ENCODE measurements at places on chromosomes 16 and 17.

DNA sequence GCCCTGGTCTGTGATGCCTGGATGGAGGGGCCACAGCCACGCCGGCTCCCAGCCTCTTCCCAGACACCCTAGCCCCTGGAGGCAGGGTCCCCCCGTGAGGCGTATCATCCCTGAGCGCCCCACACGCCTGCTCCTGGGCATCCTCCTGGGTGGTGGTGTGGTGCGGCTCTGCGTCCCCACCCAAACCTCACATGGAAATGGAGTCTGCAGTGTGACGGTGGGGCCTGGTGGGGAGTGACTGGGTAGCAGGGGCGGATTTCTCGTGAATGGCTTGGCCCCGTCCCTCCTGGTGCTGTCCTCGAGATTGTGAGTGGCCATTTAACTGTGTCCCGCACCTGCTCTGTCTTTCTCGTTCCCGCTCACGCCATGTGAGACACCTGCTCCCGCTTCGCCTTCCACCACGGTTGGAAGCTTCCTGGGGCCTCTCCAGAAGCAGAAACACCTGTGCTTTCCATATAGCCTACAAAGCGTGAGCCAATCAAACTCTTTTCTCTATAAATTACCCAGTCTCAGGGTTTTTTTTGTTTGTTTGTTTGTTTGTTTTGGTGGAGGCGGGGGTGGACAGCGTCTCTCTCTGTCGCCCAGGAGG lies 5.9 kb upstream of the SSTR5 start:
- no peak for DNase-seq

DNA sequence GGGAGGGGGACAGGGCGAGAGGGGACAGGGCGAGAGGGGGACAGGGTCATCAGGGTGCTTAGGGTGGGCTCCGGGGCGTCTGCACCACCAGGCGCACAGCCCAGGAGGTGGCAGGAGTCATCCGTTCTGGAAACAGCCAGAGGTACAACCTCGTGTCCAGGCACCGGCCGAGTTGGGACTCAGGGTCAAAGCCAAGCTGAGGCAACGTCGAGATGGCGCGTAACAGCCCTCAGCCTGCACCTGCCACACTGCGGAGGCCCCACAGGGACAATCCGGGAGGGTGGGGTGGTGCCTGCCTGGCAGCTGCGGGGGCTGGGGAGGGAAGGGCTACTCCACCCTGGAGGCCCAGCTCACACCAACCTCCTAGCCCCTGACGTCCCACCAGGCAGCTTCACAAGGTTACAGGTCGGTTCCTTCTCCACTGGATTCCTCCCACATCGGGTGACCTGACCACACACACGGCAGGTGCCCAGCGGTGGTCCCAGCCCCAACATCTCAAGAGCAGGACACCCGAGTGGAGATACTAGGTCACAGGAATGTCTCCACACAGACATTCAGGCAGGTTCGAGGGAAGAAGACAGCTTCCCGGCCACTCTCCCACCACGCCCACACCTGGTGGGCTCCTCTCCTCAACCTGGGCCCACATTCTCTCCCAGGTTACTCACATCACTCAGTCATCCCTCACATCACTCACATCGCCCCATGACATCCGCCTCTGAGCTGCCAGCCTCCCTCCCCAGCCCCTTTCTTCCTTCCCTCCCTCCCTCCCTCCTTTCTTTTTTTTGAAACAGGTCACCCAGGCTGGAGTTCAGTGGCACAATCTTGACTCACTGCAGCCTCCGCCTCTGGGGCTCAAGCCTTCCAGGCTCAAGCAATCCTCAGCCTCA lies 47.3 kb downstream of the RPH3AL start:
- DNase-seq: no peak

GRCh38 chr16:4968879-4969483 lies 10.9 kb downstream of the SEC14L5 start:
- no peak for DNase-seq

GRCh38 chr16:62038646-62039045 lies 2.4 kb upstream of the CDH8 start:
- DNase-seq: no peak

- peak; percentile 40 for DNase-seq
Observed at GRCh38 chr16:57893559-57894389, 77.2 kb downstream of the CNGB1 start.

- peak; percentile 88 for DNase-seq
Observed at GRCh38 chr16:28491970-28492474, at the start of gene CLN3. CLN3 (minus strand) TSS chr16:28492074; CDS start chr16:28491759, 315 bp downstream.

- no peak for DNase-seq
Observed at GRCh38 chr17:7261379-7262191, 693 bp downstream of the CLDN7 start.

- peak; percentile 53 for DNase-seq
Observed at GRCh38 chr17:60506312-60506711, 19.7 kb downstream of the APPBP2 start.

DNA sequence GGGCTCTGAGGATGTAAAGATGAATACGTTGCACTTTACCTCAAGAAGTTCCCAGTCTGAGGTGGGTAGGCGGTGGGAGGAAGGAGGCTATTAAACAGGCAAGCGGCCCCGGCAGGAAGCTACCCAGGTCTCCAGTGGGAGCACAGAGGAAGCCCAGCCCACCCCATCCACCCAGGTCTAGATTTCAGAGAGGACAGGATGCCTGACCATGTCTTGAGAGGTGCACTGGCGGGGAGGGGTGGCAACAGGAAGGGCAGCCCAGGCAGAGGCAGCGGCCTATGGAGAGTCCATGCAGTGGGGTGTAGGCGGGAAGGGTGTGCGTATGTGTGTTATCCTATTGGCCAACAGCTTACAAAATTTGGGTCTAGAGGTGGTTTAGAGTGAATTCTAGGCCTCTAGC lies 13.9 kb downstream of the SARM1 start:
- no peak for DNase-seq

DNA sequence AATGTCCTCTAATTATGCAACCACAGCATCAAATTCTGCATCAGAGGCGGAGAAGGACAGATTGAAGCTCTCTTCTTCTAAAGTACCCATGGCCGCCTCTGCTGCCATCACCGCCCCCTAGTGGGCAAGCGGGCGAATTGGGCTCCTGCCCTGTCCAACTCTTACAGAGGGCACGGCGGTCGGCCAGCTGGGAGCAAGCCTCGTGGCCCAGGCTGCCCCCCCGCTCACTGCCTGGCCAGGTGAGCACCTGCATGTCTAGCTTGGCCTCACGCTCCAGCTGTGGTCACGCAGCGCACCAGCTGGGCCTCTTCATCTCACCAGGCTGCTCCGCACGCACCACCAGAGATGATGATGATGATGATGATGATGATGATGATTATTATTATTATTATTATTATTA lies 146.1 kb upstream of the TOM1L1 start:
- DNase-seq: no peak

DNA sequence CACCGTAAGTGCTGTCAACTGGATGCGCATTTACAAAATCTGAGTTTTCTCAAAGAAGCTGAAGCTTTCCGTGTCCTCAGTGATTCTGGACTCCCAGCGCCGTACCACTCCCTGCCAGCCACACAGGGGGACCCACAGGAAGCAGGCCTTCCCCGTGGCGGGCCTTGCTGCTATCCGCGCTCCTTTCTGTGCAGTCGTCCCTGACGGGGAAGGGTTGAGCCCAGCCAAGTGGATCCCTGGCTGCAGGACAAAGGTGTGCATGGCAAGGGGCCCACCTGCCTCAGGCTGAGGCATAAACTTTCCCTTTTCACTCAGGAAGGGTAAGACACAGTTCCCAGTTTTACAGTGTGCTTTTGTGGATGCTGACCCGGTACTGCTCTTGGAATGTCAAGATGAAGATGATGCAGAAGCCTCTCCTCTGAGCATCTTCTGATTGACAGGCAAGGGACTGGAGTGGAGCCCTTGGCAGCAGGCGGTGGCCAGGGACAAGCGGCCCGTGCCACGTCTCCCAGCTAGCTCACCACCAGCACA lies 93.0 kb downstream of the ANKRD11 start:
- DNase-seq: no peak

Measured in astrocyte of the cerebellum (primary cell).